Activated CD4-positive, alpha-beta T cell treated with anti-CD3 and anti-CD28 coated beads, Interleukin-2, Interleukin-6, amounts not matched to agents 100 ng/mL and 50 ng/mL, durations not matched to agents 16 hours and 8 hours (primary cell): ENCODE measurements at places on chromosomes 2 and 18.

- peak; percentile 7 for DNase-seq
Observed at GRCh38 chr2:191385416-191386160, 140.4 kb downstream of the MYO1B start.

- no peak for DNase-seq
Observed at GRCh38 chr2:40419364-40419762, 32.5 kb downstream of the SLC8A1 start.

GRCh38 chr2:54675281-54675680 lies 48.2 kb upstream of the EML6 start:
- DNase-seq: no peak

DNA sequence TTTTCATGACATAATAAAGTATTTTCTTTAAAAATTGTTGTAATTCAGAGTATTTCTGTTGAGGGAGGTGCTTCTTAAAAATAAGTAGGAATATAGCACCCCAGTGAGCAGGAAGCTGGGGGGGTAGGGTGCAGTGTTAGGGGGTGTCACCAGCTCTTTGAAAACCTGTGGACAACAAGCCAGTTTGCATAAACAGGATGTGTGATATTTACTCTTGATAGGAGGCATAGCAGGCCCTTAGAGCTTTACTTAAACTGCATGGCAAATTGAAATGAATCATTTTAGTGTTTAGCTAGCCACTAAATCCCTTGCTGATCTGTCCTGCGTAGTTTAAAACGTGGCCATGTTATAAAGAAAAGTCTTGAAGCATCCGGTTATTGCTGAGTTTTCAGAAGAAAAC lies 8.4 kb downstream of the TGIF1 start:
- peak; percentile 16 for DNase-seq

DNA sequence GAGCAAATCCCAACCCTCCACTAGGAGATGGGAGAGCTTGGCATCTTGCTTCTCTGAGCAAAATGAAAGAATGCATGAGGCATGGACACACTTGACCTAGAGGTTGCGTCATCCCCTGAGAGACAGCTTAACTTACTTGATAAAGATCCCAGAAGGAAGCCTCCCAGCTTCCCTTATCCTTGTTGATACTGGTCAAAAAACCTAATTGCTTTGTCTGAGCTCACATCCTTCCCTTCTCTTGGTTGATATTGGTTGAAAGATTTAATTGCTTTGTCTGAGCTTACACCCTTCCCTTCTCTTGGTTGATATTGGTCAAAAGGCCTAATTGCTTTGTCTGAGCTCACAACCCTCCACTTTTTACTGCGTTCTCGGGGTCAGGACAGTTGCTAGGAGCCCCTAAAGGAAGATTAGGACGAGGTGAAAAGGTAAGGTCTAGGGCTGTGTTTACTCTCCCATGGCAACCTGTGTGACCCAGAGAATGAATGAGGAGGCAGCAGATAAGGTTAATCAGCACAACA lies 12.2 kb upstream of the BOD1L2 start:
- no peak for DNase-seq

DNA sequence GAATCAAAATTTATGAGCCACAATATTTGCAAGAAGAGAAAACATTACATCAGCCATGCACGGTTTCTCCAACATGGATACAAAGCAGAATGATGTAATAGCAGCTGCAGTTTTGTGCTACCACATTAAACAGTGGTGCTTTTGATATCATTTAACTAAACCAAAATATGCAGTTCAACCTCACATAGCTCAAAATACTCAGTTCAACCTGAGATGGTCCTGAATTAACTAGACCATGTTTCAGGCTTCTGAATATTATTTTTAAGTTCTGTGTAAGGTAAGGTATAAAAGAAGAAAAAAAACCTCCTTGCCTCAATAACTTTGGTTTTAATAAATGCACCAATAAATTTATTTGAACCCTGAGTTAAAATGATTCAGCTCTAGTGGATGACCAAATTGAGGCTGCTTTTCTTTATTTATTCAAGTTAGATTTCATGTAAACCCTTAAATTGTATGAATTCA lies 18.8 kb upstream of the TSPYL6 start:
- DNase-seq: peak; percentile 14

GRCh38 chr2:26672112-26672817 lies 20.3 kb upstream of the KCNK3 start:
- no peak for DNase-seq

- no peak for DNase-seq
Observed at GRCh38 chr2:1632510-1632909, 111.8 kb downstream of the PXDN start.

GRCh38 chr2:163593982-163594381 lies 141.8 kb downstream of the FIGN start:
- DNase-seq: no peak

DNA sequence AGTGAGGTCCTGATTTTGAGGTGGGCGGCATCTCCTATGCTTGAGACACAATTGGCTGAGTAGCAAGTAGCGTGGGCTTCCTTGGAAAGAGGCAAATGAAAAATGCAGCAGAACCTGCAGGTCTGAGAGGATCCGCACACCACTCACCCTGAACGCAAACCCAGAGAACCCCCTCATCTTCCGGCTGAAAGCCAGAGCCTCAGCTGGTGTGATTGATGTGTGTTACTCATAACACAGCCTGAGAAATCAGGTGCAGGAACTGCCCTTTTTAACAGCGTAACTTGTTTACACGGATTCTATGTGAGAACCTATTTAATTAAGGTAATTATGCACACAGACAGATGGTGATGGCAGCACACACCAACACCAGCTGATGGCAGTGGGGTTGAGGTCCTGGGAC lies 123.4 kb downstream of the MRO start:
- no peak for DNase-seq

GRCh38 chr2:131112529-131112928 lies 7.4 kb downstream of the PLEKHB2 start:
- DNase-seq: no peak

GRCh38 chr2:160534996-160535395 lies 41.4 kb upstream of the RBMS1 start:
- DNase-seq: no peak

DNA sequence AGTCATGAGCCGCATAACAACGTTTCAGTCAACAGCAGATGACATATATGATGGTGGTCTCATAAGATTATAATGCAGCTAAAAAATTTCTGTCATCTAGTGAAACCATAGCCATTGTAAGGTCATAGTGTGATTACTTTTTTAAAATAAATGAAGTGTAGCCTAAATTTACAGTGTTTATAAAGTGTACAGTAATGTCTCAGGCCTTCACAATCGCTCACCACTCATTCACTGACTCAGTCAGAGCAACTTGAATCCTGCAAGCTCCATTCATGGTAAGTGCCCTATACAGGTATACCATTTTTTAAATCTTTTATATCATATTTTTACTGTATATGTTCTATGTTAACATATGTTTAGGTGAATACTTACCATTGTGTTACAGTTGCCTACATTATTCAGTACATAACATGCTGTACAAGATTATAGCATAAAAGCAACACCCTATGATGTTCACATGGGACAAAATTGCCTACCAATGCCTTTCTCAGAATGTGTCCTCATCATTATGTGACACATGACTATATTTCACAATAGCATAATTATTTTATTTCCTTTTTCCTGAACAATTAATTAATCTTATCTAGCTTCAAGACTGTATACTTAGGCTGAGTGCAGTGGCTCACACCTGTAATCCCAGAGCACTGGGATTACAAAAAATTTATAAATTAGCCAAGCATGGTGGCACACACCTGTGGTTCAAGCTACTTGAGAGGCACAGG lies 1115.9 kb upstream of the ZEB2 start:
- DNase-seq: no peak

DNA sequence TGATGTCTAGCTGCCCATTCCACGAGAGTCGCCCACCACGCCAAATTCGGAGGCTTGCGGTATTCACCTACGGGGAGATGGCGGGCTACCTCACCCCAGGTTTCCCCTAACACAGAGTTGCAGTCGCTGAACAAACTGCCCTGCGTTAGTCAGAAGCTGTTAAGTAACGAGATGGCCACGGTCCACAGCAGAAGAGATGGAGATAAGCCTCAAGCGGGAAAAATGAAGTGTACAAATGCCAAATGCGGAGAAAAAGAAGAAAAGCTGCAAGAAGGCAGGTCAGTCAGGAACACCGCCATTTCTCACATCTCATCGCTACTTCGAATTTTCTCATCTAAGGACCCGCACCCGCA lies 425 bp downstream of the ASB3 start:
- DNase-seq: peak; percentile 26
